Activated B cell treated with CpG ODN at 0.5 μM for 24 hours (primary cell): ENCODE measurements at places on chromosomes 6 and 20.

- H3K4me1 ChIP-seq, result no peaks in the 10 kb centered on the region
- peaks cover 29% of the 10 kb centered on the region for H3K27me3 ChIP-seq
- DNase-seq, result no peak
- H3K27ac ChIP-seq, result no peak overlapping the region
- no peaks in the 10 kb centered on the region for H3K36me3 ChIP-seq
Observed at GRCh38 chr6:31243508-31243907, 28.4 kb downstream of the HLA-C start.

DNA sequence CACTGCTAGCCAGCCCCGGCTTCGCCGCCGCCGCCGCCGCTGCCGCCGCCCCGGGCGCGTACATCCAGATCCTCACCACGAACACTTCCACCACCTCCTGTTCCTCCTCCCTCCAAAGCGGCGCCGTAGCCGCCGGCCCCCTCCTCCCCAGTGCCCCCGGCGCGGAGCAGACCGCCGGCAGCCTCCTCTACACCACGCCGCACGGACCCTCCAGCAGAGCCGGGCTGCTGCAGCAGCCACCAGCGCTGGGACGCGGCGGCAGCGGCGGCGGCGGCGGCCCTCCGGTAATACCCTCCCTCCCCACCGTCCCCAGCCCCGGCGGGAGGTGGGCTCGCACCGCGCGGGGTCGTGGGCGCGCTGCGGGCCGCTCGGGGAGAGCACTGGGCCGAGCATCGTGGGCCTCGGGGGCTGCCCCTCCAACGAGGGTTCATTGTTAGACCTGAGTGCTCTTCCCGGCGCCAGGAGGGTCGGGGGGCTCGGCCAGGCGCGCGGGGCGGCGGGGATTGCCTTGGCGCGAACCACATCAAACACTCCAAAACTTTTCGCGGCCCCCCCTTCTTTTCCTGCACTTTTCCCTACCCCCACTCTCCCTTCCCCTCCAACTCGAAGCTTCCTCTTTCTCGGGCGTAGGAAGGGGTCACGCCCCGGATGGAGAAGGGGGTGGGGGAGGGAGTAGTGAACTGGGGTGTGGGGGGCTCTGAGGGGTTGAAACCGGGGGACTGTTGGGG is 827 bp downstream of the E2F3 start:
- H3K4me3 ChIP-seq, result peak overlapping the region; percentile 96
- peak overlapping the region; percentile 71 for H3K27ac ChIP-seq
- H3K4me1 ChIP-seq, result peaks cover 28% of the 10 kb centered on the region
- peak; percentile 55 for DNase-seq

DNA sequence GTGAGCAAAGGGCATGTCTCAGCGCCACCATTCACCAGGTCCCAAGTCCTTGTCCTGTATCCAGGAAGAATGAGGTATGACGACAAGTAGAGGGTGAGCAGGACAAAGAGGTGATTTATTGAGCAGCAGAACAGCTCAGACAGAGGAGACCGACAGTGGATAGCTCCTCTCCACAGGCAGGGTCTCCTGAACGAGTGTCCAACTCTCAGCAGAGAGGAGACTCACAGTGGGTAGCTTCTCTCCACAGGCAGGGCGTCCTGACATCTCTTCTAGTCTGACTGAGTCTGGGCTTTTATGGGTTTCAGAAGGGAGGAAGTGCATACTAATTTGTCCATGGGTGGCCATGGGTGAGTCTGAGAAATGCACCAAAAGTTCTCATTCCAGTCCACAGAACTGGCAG is 204.7 kb downstream of the ANKRD60 start:
- no peaks in the 10 kb centered on the region for H3K36me3 ChIP-seq
- no peak overlapping the region for H3K27ac ChIP-seq
- H3K4me1 ChIP-seq, result peaks cover 8% of the 10 kb centered on the region
- peaks cover 13% of the 10 kb centered on the region for H3K27me3 ChIP-seq

DNA sequence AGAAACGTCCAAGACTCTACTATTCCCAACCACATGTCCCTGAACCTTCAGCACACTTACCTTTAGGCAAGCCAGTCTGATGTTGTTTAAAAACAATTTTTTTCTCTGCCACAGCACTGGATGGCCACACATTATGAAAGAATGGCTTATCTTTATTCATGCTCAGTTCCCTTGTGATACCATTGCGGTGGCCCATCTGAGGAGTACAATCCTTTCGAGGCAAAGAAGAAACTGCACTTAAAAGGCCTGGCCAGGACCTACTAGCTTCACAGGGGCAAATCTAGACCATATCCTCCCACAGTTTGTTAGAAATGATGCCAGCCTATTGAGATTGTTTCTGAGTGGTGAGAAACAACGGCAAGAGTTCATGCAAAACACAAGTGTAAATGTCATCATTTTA is 88.4 kb upstream of the PLEKHG1 start:
- no peaks in the 10 kb centered on the region for H3K27me3 ChIP-seq
- no peak for DNase-seq
- no peaks in the 10 kb centered on the region for H3K4me1 ChIP-seq
- no peaks in the 10 kb centered on the region for H3K36me3 ChIP-seq

GRCh38 chr6:82182756-82183155 is 64.8 kb downstream of the IBTK start:
- H3K27me3 ChIP-seq, result no peaks in the 10 kb centered on the region
- DNase-seq, result no peak
- no peak overlapping the region for H3K4me3 ChIP-seq
